ENCODE measurements at places on chromosomes 16 and 17.

DNA sequence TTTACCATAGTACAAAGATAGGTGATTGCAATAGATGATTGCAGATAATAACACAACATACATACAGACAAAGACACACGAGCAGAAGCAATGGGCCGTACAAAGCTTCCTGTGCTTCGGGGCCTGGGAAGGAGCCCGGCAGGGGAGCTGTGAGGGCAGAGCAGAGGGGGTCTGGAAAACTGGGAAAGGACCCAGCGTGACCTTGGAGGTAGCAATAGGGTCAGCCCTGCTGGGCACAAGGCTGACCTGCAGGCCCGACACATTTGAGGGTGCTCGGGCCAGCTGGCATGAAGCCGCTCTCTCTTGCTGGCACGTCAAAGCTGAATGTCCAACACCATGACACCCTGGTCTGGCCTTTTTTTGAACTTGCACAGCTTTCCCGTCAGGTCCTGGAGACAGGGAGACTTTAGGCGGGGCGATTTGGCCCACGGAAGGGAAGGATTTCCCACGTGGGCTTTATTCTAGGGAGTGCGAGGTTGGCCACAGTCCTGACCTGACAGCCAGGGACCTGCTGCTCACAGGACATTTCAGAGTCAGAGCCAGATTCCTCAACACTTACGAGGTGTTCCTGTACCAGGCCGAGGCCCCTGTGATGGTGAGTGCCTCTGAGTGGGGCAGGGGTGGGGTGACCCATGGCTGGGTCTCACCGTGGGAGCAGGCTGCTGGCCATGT lies 83.2 kb downstream of the NTN1 start:
- no peak for DNase-seq

DNA sequence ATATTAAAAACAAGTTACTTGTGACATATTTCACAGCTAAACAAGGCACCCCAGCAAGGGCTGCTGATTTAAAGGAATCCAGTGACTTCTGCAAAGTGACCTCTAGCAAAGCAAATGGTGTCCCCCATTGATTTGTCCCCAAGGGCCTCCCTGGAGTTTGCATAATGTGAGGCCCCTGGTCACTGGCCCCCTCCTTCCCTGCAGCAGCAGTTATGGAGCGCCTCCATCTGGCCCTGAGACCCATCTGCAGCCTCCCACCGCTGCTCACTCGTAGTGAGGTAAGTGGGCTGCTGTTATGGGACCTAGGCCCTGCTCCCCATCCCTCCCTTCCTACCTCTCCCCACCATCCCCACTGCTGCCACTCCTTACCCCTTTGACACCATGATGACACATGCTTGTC lies 19.6 kb upstream of the EEF2K start:
- DNase-seq, result no peak

- no peak for DNase-seq
These were observed 667 bp downstream of the PSMD3 start for GRCh38 chr17:39981207-39981741.

GRCh38 chr17:57402681-57403180 lies 146.4 kb downstream of the MSI2 start:
- no peak for DNase-seq

GRCh38 chr16:24471561-24472350 lies 67.6 kb upstream of the RBBP6 start:
- no peak for DNase-seq

GRCh38 chr17:38628441-38628840 lies 22.7 kb upstream of the SRCIN1 start:
- no peak for DNase-seq

DNA sequence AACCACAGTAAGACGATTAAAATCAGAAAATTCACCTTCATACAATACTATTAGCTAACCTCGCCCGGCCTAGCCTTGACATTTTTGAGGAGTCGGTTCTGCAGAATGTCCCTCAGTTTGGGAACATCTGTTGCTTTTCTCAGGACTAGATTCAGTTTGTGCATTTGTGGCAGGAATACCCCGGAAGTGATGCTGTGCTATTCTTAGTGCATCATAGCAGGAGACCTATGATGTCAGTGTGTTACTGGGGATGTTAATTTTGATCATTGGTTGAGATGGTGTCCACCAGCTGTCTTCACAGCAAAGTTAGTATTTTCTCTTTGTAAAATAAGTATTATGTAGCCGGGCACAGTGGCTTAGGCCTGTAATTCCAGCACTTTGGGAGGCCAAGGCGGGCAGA lies 21.5 kb upstream of the HELZ start:
- no peak for DNase-seq

DNA sequence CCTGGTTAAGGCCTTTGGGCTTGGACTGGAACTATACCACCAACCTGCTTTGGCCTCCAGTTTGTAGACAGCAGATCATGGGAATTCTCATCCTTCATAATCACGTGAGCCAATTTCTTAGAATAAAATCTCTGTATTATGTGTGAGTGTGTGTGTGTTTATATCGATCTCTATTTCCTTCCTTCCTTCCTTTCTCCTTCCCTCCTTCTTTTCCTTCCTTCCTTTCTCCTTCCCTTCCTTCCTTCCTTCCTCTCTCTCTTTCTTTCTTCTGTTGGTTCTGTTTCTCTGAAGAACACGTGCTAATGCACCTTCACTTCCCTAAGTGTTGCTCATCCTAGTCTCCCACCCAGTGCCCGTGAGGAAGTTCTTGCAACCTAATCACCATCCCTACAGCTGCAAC lies 35.5 kb upstream of the PHB1 start:
- no peak for DNase-seq

- DNase-seq, result no peak
These were observed 29.0 kb upstream of the CLEC18B start for GRCh38 chr16:74450236-74450635.

DNA sequence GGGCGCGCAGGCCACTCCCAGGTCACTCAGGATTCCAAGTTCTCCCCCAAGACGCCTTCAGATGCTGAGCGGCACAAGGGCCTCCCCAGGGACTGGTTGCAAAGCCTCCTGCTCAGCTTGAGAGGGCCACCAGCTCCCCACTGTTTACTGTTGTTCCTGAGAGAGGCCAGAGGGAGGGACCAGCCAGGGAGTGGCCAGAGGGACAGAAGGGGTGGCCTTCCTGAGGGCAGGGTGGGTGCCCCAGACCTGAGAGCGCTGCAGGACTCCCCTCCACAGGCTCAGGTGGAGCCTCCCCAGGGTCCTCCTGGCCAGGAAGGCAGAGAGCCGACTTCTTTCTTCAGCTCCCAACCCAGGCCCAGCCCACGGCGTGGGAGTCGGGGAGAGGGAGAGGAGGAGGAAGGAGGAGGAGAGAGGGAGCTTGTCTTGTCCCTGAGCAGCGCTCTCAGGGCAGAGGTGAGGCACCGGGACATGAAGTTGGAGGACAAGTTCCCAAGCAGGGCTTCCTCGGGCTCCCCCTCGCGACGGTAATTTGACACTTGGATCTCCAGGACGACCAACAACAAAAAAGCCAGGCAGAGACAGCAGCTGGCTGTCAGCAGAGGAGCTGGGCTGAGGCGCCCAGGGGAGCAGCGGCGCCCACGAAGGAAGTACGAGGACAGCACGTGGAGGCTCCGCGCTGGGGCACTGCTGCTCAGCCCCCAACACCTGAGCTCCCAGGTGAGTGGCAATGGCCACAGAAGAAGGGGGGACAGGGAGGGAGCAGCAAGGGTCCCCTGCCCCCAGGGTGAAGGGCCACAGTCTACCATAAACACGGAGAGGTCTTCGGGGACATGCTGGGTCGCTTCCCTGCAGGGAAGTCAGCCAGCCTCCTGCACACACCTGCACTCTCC lies 497 bp downstream of the SMIM5 start:
- peak; percentile 25 for DNase-seq

- no peak for DNase-seq
These were observed 176.4 kb upstream of the GSE1 start for GRCh38 chr16:85436636-85437165.

GRCh38 chr17:21397341-21398190 lies 21.4 kb downstream of the KCNJ12 start:
- no peak for DNase-seq

DNA sequence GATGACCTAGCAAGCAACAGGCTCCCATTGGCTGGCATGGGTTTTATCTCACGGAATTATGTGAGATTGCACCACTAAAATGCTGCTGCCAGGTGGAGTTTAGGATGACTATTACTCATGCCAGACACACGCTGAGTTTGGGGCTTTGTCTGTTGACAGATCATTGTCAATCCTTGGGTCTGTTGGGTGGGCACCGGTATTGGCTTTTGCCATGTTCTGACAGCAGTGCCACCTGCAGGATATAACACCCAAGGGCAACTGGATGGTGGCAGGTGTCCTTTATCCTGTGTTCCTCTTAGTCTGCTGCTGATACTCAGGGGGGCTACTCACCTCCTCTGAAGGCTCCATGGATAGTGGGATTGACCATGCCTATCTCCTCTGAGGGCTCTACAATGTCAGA lies 221.6 kb upstream of the DYNLRB2 start:
- DNase-seq, result no peak

GRCh38 chr17:12127177-12127576 lies 106.5 kb downstream of the MAP2K4 start:
- DNase-seq, result no peak

- DNase-seq, result no peak
These were observed 3.4 kb downstream of the NARF start for GRCh38 chr17:82461827-82462524.

DNA sequence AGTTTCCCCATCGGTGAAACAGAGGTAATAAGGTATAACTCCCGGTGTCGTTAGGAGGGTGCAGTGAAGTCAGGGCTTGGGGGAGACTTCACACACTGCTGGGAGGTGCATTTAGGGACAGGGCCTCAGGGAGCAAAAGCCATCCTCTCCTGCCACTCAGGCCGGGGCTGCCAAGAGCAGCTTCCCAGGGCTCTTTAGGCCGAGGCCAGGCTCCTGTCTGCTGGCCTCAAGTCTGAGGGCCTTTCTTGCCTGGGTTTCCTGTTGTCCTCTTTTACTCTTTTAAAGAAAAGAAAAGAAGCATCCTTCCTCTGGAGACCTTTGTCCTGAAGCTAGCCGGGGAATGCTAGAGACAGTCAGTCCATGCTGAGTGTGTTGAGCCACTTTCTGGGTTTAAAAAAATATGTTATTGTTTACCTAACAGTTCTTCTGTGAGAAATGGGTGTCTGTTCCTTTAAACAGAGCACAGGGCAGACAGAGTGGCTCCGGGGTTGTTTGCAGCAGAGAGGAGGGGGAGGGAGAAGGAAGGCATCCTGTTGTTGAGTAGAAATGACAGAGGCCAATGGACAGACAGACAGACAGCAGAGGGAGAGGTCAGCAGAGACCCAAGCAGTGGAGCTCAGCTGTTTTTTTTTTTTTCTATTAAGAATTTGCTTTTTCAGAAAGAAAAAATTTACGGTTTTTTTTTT lies 79.1 kb downstream of the C17orf67 start:
- DNase-seq, result no peak

- DNase-seq, result no peak
These were observed 250.2 kb downstream of the HS3ST4 start for GRCh38 chr16:25941800-25942499.

DNA sequence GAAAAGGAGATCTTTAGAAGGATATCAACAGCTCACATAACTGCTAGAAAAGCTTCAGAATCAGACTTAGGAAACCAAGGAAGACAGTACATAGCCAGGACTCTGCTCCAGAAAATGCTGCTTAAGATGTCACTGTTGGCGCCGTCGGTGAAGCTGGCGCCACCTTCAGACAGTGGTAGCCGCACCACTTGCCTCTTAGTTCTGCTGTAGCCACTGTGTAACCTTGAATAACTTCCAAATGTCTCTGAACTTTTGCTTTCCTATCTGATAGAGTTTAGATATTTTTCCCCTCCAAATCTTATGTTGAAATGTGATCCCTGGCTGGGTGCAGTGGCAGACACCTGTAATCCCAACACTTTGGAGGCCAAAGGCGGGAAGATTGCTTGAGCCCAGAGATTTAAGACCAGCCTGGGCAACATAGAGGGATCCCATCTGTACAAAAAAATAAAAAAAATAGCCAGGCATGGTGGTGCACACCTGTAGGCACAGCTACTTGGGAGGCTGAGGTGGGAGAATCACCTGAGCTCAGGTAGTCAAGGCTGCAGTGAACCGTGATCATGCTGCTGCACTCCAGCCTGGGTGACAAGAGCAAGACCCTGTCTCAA lies 6.3 kb upstream of the USP31 start:
- no peak for DNase-seq

- DNase-seq, result no peak
These were observed 113.9 kb downstream of the MAP2K4 start for GRCh38 chr17:12134587-12134986.

GRCh38 chr17:78082988-78083387 lies 45.6 kb downstream of the TMC6 start:
- no peak for DNase-seq

DNA sequence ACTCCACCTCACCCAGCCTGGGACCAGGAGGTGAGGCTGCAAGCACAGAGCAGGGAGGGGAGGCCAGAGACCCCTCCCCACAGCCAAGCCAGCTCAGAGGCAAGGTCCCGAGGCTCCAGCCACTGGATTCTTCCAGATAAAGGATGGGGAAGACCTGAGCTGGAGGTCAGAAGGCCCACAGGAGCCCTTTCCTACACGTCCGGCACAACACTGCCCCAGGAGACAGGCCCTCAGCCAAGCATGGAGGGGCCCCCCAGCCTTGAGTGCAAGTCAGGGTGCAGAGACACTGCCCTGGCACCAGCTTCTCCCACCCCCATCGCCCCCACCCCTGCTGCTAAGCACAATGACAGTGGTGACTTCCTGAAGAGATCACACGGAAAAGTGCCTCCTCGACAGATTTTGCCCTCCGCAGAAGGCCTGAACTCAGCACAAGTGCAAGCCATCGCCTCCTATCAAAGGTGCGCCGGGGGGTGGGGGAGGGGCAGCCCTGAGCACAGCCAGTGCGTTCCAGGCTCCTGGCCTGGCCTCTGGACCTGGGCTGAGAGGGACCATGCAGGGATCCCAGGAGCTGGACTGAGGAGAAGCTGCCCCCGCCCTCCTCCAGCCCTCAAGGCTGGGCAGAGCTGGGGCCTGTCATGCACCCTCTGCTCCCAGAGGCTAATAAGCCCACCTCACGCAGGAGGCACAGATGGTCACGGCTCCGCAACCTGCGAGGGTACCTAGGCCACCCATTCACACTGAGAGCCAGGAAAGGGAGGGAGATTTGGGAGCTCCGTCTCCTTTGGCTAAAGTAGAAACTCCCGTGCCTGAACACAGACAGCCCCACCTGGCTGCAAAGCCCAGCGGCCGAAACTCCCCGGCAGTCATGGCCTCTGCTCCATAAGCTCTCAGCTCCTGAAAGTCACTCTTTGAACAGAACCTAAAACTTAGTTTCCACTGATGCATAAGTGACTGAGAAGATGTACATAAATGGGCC lies 2.7 kb downstream of the MAFG start:
- no peak for DNase-seq

- no peak for DNase-seq
These were observed 25.4 kb upstream of the ARHGAP23 start for GRCh38 chr17:38402897-38403296.

GRCh38 chr17:60277258-60277657 lies 114.7 kb downstream of the USP32 start:
- no peak for DNase-seq
